LNCaP clone FGC (cell line): ENCODE measurements at places on chromosomes 6 and 20.

DNA sequence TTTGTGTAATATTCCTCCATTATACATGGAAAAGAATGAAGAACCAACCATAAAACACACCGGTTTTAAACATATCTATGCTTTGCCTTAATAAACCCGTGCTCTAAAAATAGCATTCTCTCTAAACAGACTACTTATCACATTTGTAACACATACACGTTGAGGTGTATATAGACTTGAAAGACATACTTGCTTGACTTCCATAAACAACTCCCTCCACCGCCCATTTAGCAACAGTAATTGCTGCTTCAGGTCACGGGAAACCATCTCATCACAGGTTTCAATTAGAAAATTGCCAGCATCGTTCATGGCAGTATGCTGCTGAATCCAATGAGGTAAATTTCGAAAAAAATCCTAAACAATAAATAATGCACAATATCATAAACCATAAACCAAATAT, 174.0 kb downstream of the SYNE1 start:
- no peak for DNase-seq

GRCh38 chr6:158772172-158772571, 47.0 kb downstream of the EZR start:
- DNase-seq, result no peak

DNA sequence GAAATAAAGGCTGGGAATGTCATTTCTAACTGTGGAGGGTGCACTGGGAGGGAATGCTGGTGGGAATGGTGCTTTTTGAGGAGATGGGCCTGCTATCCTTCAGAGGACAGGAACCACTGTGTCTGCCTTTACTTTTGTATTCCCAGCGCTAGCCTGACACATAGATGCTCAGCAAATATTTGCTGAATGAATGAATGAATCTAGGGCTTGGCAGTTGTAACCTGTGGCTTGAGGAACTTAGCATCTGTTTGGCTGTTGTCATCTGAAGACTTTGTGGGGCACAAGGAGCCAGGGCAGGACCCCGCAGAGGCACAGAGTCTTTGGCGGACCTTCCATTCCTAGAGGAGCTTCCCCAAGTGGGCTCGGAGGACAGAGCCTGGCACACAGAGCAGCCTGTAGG, 6.1 kb downstream of the TOX2 start:
- no peak for DNase-seq

GRCh38 chr20:8303651-8304050, 171.6 kb downstream of the PLCB1 start:
- DNase-seq, result no peak

GRCh38 chr20:49641683-49642656, 71.7 kb downstream of the B4GALT5 start:
- DNase-seq, result no peak

- DNase-seq, result peak; percentile 30
Observed at GRCh38 chr6:25889877-25890853, 16.1 kb upstream of the SLC17A3 start.

DNA sequence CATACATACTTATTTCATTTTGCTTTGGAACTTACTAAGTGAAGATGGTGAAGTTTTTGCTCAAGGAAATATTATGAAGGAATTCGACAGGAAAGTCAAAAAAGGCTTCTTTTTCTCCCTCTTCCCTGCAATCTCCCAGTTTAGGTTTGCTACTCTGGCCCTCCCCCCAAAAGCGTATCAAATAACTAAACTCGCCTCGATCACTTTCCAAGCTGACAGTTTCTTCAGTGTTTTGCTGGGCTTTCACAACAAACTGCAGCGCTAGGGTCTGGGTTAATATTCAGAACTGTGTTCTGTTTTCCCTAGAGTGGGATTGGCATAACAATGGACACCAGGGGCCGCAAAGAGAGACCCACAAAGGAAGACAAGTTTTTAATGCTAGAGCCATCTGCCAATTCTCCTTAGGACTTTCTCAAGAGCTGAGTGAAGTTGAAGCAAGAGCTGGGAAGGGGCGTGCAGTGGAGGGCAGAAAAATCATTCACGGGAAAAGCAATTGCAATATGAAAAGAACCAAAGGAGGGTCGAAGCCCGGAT, 57.8 kb downstream of the ATP9A start:
- DNase-seq, result no peak
